ENCODE measurements at places on chromosomes 7 and 10.

DNA sequence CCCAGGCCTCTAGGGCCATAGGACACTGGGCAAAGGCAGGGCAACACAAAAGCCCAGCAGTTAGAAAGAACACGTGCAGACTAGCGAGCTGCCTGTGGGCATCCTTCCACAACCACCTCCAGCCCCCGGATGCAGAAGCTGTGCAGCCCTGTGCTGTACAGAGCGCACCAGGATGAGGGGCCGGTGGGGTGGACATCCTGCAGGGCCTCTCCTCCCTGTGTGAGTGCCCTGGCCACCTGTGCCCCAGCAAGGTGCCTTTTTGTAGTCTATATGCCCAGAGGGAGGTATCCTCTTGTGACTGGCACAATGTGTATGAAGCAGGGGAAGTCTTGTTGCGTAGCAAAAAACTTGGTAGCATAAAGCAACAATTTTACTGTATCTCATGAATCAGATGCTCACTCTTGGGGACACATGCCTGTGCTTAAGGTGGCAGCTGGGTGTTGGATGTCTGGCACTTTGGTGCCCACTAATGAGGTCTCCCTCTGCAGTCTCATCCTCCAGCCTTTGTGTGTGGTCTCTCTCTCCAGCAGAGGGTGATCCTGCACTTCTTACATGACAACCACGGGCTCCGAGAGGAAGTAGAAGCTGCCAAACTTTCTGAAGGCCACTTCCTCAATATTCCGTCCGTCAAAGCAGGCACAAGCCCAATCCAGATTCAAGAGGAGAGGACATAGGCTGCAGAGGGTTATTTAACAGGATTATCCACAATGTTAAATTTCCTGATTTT is 8.7 kb downstream of the NCAPG2 start:
- no peak for DNase-seq

- no peak for DNase-seq
Measured at GRCh38 chr7:69162931-69163670, 435.2 kb upstream of the AUTS2 start.

- DNase-seq = no peak
Measured at GRCh38 chr10:114172776-114173602, 1.0 kb downstream of the CCDC186 start.

DNA sequence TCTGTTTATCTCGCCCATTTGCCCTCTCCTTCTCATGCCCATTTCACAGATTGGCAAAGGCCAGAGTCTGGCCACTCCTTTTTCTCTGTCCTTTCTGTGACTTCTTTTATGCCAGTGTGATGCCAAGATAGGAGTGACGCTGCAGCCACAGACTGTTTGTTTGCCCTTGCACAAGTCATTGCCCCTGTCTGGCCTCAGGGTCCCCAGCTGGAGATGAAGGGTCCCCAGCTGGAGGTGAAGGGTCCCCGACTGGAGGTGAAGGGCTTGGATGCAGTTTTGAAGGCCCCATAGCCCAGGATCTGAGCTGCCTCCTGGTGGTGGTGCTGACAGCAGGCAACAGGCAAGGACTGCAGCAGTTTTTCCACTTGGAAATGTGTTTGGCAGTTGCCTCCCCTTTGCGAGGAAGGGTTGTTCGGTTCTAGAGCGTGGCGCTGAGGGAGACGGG is 50.8 kb upstream of the SLC29A3 start:
- DNase-seq = no peak
